Esophagus muscularis mucosa (tissue), 4 donors: ENCODE measurements at places on chromosomes 1 and 21. TPM values are rescaled to one million over a fixed set of nuclear protein-coding genes. Genes with fewer than 3 reads are reported as not detected.

Gene LEMD1
- total RNA-seq: not detected

Gene OR2L13
- not detected for total RNA-seq

Gene VWA5B1
- under 0.01 TPM for total RNA-seq

Gene PLA2G2F
- not detected for total RNA-seq
